ENCODE measurements at places on chromosomes 13 and 19. TPM values are rescaled to one million over a fixed set of nuclear protein-coding genes. Genes with fewer than 3 reads are reported as not detected.

GRCh38 chr13:86425170-86425815 is 626.1 kb upstream of the SLITRK6 start:
- DNase-seq: no peak

- no peak for DNase-seq
Measured at GRCh38 chr19:3048190-3048533, 14.1 kb downstream of the TLE5 start.

DNA sequence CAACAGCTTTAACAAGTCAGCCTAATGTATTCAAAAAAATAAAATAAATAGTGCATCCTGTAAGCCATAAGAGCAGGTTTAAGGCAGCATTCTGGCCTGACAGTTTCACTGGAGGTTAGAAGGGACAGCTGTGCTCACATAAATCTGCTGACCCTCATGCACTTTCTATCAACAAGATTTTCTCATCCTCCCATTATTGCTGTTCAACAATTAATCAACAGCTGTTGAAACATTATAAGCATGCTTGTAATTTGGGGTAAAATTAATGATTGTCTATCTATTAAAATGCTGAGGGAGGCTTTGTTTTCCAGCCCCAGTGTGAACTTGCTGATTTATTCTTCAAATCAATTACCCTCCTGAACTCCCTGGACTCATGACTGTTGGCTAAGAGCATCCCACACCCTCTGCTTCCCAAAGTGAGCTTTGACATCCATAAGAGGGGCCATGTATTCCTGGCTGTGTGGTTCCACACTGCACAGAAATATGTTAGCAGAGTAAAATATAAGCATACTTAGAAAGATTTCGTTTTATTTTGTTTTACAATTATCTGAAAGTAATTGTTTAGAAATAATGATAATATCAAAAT is 492.4 kb downstream of the EFNB2 start:
- DNase-seq: no peak

- DNase-seq: no peak
Measured at GRCh38 chr13:53124623-53125022, 96.0 kb downstream of the OLFM4 start.

Gene PCDH17
- total RNA-seq: 13.2 TPM

Gene ZNF256
- total RNA-seq: 6.7 TPM

Gene RAB3A
- 3.8 TPM for total RNA-seq

DNA sequence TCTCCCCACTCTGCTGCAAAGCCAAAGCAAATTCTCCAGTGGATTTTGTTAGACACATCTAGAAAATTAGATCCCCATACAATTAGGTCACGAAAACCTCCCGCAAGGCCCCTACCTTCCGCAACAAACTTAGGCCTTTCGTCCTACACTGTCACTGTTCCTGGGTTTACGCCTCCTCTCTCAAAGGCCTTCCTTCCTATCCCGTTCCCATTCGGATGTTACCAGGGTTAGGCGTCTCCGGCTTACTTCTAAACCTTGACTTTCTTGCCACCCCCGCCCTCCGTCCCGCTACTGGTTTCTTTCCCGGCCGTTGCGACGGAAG is 754 bp downstream of the RNF6 start:
- no peak for DNase-seq

DNA sequence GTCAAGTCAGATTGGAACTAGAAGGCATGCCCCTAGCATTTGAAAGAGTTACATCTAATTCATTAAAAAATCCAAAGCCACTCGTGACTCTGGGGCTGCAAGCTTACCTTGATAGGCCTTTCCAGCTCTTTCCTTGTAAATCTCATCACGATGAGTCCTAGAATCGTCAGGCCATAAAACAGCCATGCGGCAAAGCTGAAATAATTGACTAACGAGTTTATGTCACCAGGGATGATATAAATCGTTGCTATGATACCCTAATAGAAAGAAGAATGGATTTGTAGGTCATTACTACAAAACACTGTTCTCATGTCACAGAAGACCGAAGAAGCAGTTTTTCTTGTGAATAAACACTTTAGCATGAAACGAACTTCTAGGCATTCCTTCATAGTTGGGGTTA is 27.5 kb downstream of the SLC7A9 start:
- no peak for DNase-seq

GRCh38 chr13:20404488-20405222 is 121.0 kb downstream of the CRYL1 start:
- DNase-seq: no peak

Gene CCDC70
- not detected for total RNA-seq

Gene BEST2
- total RNA-seq: not detected

Gene CALR3
- not detected for total RNA-seq

Gene ZNF701
- 15.4 TPM for total RNA-seq

Gene VRK3
- 40.5 TPM for total RNA-seq

Gene ATF5
- total RNA-seq: 13.8 TPM

GRCh38 chr13:100298691-100299090 is 209.8 kb downstream of the PCCA start:
- DNase-seq: no peak

DNA sequence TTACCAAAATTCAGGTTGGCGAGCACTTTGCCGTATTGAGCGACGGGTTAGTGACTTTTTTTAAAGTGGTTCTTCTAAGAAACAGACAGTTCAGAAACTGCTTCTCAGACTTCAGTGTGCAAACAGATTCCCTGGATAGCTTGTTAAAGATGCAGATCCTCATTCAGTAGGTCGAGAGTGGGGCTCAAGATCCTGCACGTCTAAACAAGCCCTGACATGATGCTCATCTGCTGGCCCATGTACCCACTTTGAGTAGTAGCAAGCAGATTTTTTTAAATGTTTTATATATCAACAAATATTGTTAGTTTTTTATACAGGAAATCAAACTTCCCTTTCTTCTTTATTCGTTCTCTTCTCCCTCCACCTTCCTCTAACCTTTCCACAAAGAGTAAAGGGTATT is 7.3 kb downstream of the METTL21C start:
- no peak for DNase-seq

Gene CILP2
- total RNA-seq: 0.36 TPM

- no peak for DNase-seq
Measured at GRCh38 chr19:7899751-7900378, 3.8 kb upstream of the MAP2K7 start.

GRCh38 chr13:21949818-21950429 is 279.1 kb downstream of the FGF9 start:
- DNase-seq: no peak

DNA sequence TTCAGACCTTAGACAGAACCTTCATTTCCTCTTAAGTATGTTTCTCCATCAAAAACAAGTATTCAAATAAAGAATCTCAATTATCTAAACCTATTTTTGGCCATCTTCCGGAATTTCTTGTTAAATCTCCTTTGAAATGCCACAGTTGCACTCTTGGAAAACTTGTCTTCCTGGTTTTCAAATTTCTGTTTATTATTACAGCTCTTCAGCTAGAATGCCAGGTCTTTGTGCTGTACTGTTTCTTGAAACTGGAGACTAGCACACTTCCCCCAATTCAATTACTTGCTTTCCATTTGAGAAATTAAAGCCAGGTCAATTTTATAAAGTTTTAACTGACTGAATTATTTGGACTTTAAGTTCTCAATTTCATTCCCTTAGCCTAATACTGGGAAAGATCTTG is 10.2 kb downstream of the KCNRG start:
- no peak for DNase-seq

- no peak for DNase-seq
Measured at GRCh38 chr19:6402837-6403608, 10.1 kb upstream of the GTF2F1 start.

DNA sequence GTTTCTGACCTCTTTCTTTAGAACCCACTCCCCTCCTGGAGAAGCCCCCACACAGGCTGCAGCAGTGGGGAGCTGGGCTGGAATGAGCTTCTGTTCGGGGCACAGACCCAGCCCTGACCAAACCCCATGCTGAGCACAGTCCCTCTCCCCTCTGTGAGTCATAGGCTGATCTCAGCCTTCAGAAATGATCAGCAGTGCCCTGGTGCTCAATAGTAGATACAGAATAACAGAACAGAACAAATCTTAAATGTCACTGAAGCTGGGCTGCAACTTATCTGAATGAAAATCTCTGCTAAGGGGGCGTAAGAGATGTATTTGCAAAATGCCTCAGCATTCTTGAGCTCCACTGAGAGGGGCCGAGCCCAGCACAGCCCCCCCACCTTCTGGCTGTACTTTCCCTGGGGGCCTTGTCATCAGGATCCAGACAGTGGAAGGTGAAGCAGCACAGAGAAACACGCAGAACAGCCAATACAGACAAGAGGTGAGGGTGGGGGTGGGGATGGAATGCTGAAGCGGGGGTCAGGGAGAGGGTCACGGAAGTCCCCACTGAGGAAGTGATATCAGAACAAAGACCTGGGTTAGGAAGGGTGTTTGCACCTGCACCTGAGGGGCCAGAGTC is 9.9 kb downstream of the ZNF665 start:
- no peak for DNase-seq

All from aorta (tissue), 5 donors.